ENCODE measurements at places on chromosomes 16 and 17. TPM values are rescaled to one million over a fixed set of nuclear protein-coding genes. Genes with fewer than 3 reads are reported as not detected.
A peak's percentile ranks its signal among the peaks of the same experiment; 100 is the strongest.

- H3K27me3 ChIP-seq = no peaks in the 10 kb centered on the region
- peaks cover 21% of the 10 kb centered on the region for H3K4me1 ChIP-seq
- H3K4me3 ChIP-seq = peak overlapping the region; percentile 87
- DNase-seq = peak; percentile 5
- H3K36me3 ChIP-seq = peaks cover 10% of the 10 kb centered on the region
These were observed 1.0 kb downstream of the SPAG5 start for GRCh38 chr17:28597606-28598383.

DNA sequence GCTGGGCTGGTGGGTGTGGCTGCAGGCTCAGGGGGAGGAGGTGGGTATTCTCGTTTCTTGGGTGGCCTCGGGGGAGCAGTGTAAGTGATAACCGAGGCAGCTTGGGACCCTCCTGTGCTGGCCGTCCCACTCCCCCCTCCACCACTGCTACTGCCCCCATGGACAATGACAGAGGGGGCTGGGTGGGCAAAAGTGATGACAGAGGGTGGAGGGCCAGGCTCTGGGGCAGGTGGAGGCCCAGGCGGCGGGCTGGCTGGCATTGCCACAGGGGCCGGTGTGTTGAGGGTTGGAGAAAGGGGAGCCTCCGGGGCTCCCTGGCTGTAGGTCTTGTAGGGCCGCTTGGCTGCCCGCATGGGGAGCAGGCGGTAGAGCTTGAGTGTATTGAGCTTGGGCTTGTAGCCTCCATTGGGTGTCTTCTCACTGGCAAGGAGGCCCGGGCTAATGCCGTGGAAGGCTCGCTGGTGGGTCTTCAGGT lies 16.0 kb downstream of the ZBTB4 start:
- peaks cover 62% of the 10 kb centered on the region for H3K36me3 ChIP-seq
- H3K4me1 ChIP-seq = peaks cover 10% of the 10 kb centered on the region
- no peak for DNase-seq
- H3K27me3 ChIP-seq = no peaks in the 10 kb centered on the region
- H3K27ac ChIP-seq = no peak overlapping the region

GRCh38 chr17:44324092-44324570 lies 492 bp downstream of the SLC25A39 start:
- peak overlapping the region; percentile 93 for H3K27ac ChIP-seq
- H3K4me3 ChIP-seq = peak overlapping the region; percentile 82
- H3K4me1 ChIP-seq = no peaks in the 10 kb centered on the region

- peaks cover 11% of the 10 kb centered on the region for H3K4me1 ChIP-seq
- DNase-seq = no peak
- H3K27ac ChIP-seq = no peak overlapping the region
- H3K27me3 ChIP-seq = no peaks in the 10 kb centered on the region
- peaks cover 5% of the 10 kb centered on the region for H3K36me3 ChIP-seq
- no peak overlapping the region for H3K4me3 ChIP-seq
These were observed 16.8 kb upstream of the SUPT4H1 start for GRCh38 chr17:58368860-58369213.

DNA sequence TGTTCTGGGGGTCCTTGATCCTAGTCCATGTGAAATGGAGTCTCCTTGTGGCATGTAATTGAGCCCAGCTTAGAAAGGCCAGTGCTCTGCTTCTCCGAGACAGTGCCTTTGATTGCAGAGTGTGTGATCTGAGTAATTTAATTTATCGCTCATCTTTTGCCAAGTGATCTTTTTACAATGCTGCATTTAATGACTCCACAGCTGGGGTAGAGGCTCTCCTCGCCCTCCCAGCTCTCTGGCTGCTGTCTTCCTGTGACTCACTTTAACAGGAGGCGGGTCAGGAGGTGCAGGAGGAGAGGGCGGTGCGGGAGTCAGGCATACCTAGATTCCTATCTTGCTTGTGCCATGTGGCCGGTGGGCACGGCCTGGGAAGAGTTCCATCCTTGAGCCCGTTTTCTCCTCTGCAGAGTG lies 113.4 kb upstream of the FOXF1 start:
- DNase-seq = peak; percentile 73
- no peak overlapping the region for H3K27ac ChIP-seq
- H3K4me1 ChIP-seq = peaks cover 7% of the 10 kb centered on the region

DNA sequence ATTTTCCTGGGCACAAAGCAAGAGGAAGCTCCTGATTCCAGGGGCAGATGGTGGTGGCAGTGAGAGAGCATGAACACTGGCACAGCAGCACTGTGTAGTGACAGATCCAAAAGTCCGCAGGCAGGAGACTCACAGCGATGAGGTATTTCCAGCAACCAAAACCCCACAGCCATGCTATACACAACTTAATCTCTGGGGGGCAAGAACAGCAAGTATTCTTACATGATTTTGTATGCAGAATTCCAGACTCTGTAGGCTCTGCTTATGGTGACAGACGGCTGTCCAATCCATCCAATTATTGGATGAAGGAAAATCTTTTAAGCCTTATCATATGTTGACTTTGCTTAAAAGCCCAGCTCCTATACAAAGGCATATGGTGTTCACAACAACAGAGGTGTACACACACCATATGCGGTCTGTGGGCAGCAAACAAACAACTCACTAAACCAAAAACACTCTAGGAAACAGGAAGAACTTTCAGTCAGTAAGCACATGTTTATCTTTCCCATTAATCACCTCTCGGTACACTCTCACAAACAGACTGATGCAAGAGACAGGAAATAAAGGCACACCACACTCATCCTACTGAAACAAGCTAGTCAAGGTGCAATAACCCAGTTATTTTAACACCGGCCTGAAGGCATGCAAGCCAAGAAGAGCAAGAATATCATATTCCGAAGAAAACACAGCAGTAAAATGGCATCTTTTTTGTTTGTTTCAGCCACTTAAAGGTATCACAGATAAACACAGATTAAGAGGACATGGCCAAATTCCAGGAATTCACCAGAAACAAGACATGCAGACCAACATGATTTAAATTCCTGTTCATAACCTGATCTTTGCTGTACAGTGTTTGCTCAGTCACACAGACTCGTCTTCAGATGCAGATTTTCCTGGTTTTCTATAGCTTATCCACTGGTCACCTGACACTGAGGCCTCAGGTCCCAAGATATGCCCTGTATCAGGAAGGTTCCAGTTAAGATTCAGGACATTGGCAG lies 47.8 kb downstream of the ERN1 start:
- H3K27ac ChIP-seq = no peak overlapping the region
- no peaks in the 10 kb centered on the region for H3K27me3 ChIP-seq
- H3K4me1 ChIP-seq = peaks cover 19% of the 10 kb centered on the region
- peak; percentile 87 for DNase-seq
- peak overlapping the region; percentile 19 for H3K4me3 ChIP-seq

DNA sequence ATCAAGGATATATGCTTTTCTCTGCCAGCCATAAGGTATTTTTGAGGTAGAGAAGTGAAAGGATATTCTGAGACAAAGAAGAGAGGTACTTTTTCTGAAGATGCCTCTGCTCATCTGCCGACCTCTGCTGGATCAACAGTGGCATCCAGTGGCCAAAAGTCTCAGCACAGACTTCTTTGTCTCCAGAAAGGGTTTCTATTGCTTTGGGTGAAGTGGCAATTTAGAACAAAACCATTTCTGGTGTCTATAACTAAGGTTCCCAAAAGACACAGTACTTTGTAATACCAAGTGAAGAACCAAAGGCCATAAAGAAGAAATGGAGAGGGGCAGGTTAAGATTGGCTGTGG lies 155.2 kb upstream of the C17orf78 start:
- no peaks in the 10 kb centered on the region for H3K27me3 ChIP-seq
- peak overlapping the region; percentile 83 for H3K27ac ChIP-seq
- H3K4me3 ChIP-seq = no peak overlapping the region
- peak; percentile 8 for DNase-seq
- peaks cover 11% of the 10 kb centered on the region for H3K4me1 ChIP-seq

GRCh38 chr17:54085934-54086333 lies 263.2 kb downstream of the KIF2B start:
- H3K36me3 ChIP-seq = no peaks in the 10 kb centered on the region
- peaks cover 24% of the 10 kb centered on the region for H3K4me1 ChIP-seq
- DNase-seq = no peak
- peak overlapping the region; percentile 24 for H3K4me3 ChIP-seq

DNA sequence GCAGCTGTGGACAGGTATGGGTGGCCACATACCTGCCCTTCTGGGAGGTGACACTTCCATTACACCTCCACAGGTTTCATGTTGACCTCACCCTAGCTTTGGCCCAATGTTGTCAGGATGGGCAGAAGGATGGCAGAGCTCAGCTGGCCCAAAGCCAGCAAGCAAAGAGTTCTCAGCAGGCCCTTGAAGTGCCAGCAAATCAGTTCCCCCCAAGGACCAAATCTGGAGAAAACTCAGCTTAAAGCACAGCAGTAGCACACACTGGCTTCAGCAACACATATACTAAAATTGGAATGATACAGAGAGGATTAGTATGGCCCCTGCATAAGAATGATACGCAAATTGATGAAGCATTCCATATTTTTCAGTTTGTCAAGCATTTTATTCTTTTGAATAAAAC lies 13.4 kb downstream of the ARL4D start:
- H3K27ac ChIP-seq = no peak overlapping the region
- peaks cover 42% of the 10 kb centered on the region for H3K4me1 ChIP-seq
- DNase-seq = no peak
- no peak overlapping the region for H3K4me3 ChIP-seq
- H3K36me3 ChIP-seq = peaks cover 5% of the 10 kb centered on the region
- no peaks in the 10 kb centered on the region for H3K27me3 ChIP-seq

- H3K27ac ChIP-seq = no peak overlapping the region
- peaks cover 34% of the 10 kb centered on the region for H3K4me1 ChIP-seq
- peaks cover 6% of the 10 kb centered on the region for H3K36me3 ChIP-seq
These were observed 29.8 kb downstream of the CNGB1 start for GRCh38 chr16:57941016-57941664.

PRDM7 gene
- not detected for total RNA-seq

CMTM4 gene
- total RNA-seq = 27.2 TPM

GFAP gene
- not detected for total RNA-seq

Data from MCF 10A (cell line).